Left lung (tissue), 14 donors: ENCODE measurements at places on chromosomes 7 and 10. TPM values are rescaled to one million over a fixed set of nuclear protein-coding genes. Genes with fewer than 3 reads are reported as not detected.

EGFR gene
- polyA plus RNA-seq: 52.8 TPM

DNA sequence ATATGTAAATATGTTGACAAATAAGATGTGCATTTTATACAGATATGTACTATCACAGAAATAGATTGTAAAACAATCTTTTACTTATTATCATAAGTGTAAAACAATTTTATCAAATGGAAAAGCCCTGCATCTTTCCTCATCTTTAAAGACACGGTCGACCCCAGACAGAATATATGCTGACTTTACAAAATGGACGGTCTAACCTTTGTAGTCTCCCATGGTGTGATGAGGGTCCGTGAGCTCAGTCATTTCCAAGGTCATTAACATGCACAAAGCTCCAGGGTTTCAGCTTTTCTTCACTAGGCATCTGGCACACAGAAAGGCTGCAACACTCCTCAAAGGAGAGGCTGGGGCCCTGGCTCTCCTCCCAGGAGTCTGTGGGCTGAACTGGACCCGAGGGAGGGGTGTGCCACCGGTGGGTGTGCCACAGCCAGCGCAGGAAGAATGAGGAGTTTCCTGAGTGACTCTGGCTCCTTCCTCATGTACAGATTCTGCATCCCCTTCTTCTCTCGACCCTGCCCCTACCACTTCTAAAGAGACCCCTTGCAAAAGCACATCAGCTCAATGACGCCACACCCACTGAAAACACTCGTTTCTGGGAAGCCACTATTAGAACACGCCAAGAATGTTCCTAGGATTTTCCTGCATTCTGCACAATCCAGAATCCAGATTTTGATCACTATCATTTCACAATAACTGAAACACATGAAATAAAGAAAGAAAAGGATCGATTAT, 26.2 kb upstream of the ABLIM1 start:
- peak; percentile 78 for DNase-seq

DNA sequence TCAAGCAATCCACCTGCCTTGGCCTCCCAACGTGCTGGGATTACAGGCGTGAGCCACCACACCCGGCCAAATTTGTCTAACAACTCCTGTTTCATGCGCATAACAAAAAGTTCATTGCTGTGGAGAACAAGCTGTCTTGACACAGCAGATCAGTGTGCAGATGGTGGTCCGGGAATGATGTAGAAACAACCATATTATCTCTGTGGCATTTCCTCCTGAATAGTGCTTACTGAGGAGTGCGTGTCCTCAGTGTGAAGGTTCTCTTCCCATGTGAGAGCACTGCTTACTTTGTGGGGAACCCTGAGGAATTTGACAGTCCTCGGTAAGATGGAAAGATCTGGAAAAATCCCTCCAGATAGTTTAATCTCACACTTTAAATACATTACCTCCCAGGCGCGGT, 30.3 kb upstream of the ZNF438 start:
- DNase-seq: no peak

GRCh38 chr7:129777195-129777844, 165.8 kb downstream of the NRF1 start:
- no peak for DNase-seq

GRCh38 chr10:71767420-71768035, 5.8 kb downstream of the VSIR start:
- DNase-seq: no peak
